A549 treated with Mapracorat at 1 μM for 4 hours (cell line): ENCODE measurements at places on chromosomes 2 and 18. TPM values are rescaled to one million over a fixed set of nuclear protein-coding genes. Genes with fewer than 3 reads are reported as not detected.

Gene GTF2A1L
- total RNA-seq: not detected in 5 replicates

Gene ADAM23
- 8.4 to 10.2 TPM (median 9.2 TPM) in 5 replicates for total RNA-seq

Gene TEX51
- total RNA-seq: not detected in 5 replicates

Gene MAPK4
- 0.12 to 0.23 TPM (median 0.14 TPM) in 5 replicates for total RNA-seq

Gene DCDC2C
- total RNA-seq: 0.24 to 0.57 TPM (median 0.38 TPM) in 3 of 5 replicates, not detected in the others

Gene RAB17
- total RNA-seq: 0.14 to 0.85 TPM (median 0.23 TPM) in 5 replicates

Gene MAB21L4
- total RNA-seq: 0.11 to 0.28 TPM (median 0.20 TPM) in 5 replicates
